ENCODE measurements at places on chromosomes 16 and 17. TPM values are rescaled to one million over a fixed set of nuclear protein-coding genes. Genes with fewer than 3 reads are reported as not detected.

DNA sequence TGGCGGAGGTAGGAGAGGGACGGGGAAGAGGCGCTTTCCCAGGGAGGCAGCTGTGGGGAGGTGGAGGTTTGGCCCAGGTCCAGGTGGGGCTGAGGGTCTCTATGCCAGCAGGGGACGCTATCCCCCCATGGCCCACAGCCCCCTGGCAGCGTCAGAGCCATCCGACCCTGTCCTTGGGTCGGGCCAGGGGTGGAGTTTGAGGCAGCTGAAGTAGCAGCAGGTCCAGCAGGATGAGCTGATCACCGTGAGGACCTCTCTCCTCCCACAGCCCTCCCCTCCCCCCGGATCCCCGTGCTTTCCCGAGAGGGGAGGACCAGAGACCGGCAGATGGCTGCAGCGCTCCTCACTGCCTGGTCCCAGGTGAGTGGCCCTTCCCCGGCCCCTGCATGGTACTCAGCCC, 3.2 kb downstream of the ZNF205 start:
- no peak for DNase-seq

GRCh38 chr16:3830625-3831254, 49.8 kb downstream of the CREBBP start:
- no peak for DNase-seq

The CCL14 gene
- total RNA-seq: not detected

DNA sequence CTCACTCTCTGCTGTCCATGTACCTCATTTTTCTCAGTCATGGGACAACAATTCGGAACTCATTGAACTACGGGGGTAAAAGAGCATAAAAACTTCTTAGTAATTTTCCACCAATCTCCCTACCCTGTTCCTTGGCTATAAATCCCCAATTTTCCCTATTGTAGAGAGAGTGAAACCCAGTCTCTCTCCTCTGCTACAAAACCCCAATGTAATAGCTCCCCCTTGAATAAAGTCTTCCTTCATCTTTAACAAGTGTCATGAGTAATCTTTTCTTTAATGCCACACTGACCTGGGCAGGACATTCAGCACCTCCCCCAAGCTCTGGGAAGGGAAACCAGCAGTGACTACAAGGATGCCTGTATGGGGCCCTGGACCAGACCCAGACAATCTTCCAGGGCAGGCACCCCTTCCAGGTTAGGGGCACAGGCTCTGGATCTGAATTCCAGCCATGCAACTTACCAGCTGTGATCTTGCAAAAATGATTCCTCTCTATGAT, 10.2 kb upstream of the EIF1 start:
- DNase-seq: no peak

The SPATA32 gene
- 0.49 TPM for total RNA-seq

- DNase-seq: no peak
Measured at GRCh38 chr16:31079342-31079944, 5.2 kb downstream of the ZNF646 start.

The RAC3 gene
- 6.4 TPM for total RNA-seq

The ITGB4 gene
- total RNA-seq: 1.0 TPM

DNA sequence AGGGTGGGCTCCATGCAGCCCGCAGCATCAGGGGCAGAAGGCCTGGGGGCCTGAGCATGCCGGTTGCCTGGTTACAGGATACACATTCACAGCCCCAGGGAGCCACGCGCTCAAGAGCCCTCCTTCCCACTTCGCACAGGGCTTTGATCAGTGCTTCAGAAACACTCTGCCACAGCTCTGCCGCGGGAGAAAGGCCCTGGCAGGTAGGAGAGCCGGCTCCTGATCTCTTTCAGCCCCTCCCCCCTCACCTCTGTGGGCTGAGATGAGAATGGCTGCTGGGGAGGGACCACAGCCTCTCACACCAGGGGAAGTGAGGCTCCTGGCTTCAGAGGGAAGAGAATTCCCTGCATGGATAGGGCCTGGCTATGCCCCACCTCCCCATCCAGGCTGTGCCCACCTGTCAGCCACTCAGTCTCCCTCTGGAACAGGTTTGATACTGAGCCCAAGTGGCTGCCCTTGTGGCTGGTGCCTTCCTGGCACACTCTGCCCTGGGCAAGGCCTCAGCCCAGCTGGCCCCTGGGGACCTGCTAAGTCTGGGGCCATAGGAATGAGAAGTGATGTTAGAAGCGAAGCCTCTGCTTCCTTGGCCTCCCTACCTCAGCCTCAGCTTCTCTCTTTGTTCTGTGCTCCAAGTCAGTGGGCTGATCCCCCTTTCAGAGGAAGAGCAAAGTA, 8.6 kb downstream of the DOK4 start:
- DNase-seq: no peak

The MMP28 gene
- not detected for total RNA-seq

DNA sequence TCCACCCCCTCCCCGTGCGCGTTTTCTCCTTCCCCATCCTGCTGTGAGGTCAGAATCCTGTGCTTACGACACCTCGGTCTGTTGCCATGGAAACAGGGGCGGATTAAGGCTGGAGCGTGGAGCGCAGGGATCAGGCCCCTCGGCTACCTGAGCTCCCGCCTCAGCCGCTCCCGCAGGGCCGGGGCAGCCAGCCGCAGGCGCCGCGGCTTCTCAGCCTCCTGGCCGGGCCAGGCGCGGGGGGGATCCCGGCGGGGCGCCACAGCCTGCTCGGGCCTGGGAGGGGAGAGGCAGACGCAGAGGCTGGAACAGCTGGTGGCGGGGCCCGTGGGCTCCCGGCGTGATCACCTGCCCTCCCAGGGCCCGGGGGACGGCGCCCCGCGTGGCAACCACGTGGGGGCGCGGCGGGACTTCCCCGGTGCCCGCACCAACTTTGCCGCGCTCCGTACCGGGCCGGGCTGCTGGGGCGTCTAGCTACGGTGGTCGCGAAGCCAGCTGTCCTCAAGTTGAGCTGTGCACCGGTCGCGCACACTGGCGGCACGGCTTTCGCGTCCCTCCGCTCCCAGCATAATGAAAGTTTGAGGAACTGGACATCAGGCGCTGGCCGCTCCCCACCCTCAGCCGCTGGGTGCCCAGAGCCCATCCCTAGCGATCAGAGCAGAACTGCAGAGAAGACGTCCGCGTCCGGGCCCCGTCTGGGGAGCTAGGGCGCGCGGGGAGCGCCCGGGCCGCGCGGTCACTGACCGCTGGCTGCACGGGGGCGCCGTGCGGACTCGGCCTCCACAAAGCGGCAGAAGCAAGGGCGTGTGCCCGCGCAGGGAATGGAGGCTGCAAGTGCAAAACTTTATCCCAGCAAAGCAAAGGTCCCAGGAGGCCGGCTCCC, 1.2 kb downstream of the RTN4RL1 start:
- no peak for DNase-seq

DNA sequence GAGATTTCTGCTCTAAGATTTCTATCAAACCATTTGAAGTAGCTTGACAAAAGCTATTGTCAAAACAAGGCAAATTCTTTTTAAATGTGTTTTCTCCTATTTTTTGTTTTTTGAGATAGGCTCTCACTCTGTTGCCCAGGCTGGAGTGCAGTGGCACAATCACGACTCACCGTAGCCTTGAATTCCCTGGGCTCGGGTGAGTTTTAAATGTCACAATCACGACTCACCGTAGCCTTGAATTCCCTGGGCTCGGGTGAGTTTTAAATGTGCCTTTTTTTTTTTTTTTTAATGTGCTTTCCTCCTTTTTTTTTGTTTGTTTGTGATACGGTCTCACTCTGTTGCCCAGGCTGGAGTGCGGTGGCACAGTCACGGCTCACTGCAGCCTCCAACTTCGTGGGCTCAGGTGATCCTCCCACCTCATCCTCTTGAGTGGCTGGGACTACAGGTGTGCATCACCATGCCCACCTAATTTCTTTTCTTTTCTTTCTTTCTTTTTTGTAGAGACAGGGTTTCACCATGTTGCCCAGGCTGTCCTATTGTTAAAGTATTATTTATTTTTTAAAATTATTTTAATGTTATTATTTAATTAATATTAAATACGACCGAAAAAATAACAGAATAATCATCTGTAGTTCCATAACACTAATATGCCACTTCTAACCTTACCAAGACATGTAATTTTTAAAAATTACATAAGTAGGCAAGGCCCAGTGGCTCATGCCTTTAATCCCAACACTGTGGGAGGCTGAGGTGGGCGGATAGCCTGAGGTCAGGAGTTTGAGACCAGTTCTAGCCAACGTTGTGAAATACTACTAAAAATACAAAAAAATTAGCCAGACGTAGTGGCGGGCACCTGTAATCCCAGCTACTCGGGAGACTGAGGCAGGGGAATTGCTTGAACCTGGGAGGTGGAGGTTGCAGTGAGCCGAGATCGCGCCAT, 69.7 kb upstream of the FA2H start:
- DNase-seq: no peak

- DNase-seq: no peak
Measured at GRCh38 chr17:42246515-42246914, 29.7 kb downstream of the STAT5B start.

The CHD3 gene
- total RNA-seq: 139 TPM

The CCL13 gene
- not detected for total RNA-seq

DNA sequence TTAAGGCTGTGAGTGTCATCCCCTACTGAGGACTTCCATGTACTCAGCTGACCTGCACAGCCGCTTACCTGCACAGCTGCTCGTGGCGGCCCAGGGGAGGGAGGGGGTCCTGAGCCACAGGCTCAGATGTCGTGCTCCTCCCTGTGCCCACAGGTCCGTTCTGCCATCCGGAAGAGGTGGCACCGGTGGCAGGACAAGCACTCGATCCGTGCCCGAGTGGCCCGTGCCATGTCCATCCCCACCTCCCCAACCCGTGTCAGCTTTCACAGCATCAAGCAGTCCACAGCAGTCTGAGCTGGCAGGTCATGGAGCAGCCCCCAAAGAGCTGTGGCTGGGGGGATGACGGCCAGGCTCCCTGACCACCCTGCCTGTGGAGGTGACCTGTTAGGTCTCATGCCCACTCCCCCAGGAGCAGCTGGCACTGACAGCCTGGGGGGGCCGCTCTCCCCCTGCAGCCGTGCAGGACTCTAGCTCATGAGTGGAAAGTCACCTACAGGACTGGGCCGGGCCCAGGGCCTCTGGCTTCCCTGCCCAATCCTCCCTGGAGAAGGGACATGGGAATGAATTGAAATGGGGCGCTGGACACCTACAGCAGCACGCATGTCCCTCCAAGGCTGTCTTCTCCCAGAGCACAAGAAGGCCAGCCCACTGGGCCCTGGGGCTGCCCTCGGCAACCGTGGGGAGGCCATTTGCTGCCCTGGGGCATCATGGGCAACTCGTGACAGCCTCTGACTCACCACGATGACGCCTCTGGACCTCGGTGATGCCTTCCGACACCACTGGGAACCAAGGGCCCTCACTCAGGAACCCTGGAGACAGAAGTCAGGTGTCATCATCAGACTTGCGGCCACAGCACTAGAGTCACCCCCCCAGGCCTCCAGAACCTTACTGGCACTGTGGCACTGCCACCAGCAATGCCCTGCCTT, 9.9 kb upstream of the SPPL2C start:
- no peak for DNase-seq

DNA sequence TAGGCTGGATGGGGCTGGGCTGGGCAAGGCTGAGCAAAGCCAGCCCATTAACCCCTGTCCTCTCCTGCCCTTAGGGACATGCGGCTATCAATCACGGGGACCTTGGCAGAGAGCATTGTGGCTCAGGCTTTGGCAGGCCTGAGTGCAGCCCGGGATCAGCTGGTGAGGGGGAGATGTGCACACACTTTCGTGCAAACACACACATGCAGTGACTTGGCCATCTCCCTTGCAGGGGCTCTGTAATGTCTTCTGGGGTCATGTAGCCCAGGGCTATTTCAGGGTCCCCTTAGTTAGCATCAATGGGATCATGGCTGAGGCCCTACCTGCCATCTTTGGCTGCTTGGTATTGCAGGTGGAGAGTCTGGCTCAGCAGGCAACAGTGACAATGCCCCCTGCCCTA, 6.9 kb downstream of the CARMIL2 start:
- no peak for DNase-seq

DNA sequence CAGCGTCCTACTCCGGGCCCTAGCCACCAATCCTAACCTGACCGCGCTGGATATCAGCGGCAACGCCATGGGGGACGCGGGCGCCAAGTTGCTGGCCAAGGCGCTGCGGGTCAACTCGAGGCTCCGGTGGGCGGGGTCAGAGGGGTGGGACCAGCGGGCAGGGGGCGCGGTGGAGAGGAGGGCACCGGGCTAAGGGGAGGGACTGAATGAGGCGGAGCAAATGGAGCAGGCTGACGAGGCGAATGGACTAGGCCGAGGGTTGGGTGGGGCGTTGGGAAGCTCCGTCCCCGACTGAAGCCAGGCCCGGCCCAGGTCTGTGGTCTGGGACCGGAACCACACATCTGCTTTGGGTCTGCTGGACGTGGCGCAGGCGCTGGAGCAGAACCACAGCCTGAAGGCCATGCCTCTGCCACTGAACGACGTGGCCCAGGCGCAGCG, 4.6 kb downstream of the CARMIL2 start:
- no peak for DNase-seq

DNA sequence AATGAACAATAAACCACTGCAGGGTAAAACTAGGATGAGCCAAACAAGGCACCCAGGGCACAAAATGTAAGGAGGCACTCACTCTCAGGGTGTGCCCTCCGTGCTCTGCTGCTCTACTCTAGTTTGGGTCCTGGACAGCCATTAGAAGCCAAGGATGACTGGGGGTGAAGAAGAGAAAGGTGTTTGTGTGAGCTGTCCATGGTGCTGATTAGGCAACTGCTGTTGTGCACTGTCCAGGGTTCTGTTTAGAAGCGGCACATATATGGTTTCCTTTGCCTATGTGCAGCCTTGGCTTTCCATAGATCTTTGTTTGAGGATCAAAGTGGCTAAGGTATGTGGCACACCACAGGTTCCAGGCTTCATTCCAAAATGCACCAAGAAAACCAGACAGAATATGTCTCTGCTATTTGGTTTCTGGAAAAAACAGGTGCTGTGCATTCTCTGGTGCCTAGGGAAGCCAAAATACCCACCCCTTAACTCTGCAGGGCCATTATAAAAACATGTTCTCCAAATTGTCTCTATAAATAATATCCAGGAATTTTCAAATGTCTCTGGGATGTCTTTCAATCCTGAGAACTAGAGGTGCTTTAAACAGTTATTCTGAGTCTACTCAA, 123.5 kb downstream of the CBLN1 start:
- peak; percentile 43 for DNase-seq

DNA sequence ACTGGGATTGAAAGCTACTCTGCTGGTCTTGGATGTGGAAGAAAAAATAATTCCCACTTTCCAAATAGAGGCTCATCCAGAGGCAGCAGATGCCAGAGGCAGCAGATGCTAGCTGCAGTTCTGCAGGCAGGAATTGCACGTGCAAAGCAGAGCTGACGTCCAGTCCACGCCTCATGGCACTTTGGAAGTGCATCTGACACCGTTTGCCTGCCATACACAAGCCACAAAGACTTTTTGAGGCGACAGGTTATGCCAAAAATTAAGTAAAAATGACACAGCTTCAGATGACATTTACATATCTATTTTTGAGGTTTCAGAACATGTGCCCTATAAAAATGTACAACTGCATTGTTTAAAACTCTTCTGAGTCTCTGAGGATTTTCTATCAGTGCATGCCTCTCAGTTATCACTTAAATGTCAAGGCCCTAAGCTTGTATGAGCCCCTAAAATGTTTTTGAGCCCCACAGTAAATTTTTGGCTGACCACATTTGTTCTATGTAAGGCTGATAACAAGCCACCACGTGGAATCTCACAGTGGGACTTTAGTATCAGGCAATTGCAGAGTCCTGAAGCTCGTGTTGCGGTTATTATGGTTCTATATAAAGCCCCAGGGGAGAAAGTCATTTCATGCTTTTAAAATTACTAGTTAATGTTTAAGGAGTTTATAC, 239.2 kb downstream of the PRKCA start:
- no peak for DNase-seq

- DNase-seq: no peak
Measured at GRCh38 chr16:4954714-4955113, 3.4 kb upstream of the SEC14L5 start.

The CCL5 gene
- total RNA-seq: 973 TPM

Data from activated CD8-positive, alpha-beta memory T cell treated with anti-CD3 and anti-CD28 coated beads, Interleukin-2, amount 10 ng/mL, durations not matched to agents 7 days and 5 days (primary cell).